Fibroblast of lung (primary cell): ENCODE measurements at places on chromosomes 13 and 19. TPM values are rescaled to one million over a fixed set of nuclear protein-coding genes. Genes with fewer than 3 reads are reported as not detected.
A peak's percentile ranks its signal among the peaks of the same experiment; 100 is the strongest.

The COMP gene
- 0.17 and 0.26 TPM in 2 replicates for total RNA-seq

The CTXN1 gene
- total RNA-seq: 0.66 and 0.77 TPM in 2 replicates

- DNase-seq: no peak
Observed at GRCh38 chr13:95745752-95746151, 68.8 kb downstream of the DNAJC3 start.

GRCh38 chr19:14476673-14477401 is 1.7 kb upstream of the PTGER1 start:
- peak; percentile 72 for DNase-seq

DNA sequence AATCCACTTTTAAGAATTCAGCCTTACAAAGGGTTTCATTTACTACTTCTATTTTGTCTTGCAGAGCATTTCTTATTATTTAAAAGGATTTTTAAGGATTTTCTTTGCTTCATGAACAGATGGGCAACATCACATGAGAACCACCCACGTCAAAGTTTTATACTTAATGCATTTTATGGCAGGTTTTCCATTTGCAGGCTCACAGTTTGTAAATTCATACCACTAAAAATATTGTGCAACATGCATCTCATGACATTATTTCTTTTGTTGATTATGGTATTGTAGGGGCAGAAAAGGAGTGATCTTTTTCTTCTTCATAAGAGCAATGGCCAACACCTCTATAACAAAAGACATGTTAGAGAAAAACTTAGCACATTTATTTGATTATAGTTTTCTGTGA is 554.0 kb upstream of the SPRY2 start:
- no peak for DNase-seq

GRCh38 chr13:32246468-32246867 is 68.7 kb downstream of the ZAR1L start:
- DNase-seq: peak; percentile 67

DNA sequence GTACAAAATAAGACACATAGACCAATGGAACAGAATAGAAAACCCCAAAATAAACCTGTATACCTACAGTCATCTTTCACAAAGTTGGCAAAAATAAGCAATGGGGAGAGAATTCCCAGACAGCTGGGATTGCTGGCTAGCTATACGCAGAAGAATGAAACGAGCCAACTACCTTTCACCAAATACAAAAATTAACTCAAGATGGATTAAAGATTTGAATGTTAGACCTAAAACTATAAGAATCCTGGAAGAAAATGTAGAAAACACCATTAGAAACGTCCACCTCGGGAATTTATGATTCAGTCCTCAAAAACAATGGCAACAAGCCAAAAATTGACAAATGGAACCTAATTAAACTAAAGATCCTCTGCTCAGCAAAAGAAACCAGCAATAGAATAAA is 408.1 kb upstream of the SLITRK1 start:
- DNase-seq: peak; percentile 1

DNA sequence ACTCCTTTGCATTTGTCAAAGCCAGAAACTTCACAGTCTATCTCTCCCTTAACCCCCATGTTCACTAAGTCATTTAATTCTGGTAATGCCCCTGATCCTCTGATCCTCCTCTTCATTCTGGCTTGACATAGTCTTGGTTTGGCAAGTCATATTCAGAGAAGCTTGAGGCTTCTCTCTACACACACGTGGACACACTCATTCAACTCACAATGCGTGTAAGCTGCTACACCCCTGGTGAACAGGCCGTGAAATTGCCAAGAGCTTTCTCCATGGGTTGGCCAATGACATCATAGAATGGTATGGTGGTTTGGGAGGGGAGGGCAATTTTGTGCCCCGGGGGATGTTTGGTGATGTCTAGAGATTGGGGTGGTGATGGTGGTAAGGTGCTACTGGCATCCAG is 47.9 kb upstream of the FLT1 start:
- no peak for DNase-seq

DNA sequence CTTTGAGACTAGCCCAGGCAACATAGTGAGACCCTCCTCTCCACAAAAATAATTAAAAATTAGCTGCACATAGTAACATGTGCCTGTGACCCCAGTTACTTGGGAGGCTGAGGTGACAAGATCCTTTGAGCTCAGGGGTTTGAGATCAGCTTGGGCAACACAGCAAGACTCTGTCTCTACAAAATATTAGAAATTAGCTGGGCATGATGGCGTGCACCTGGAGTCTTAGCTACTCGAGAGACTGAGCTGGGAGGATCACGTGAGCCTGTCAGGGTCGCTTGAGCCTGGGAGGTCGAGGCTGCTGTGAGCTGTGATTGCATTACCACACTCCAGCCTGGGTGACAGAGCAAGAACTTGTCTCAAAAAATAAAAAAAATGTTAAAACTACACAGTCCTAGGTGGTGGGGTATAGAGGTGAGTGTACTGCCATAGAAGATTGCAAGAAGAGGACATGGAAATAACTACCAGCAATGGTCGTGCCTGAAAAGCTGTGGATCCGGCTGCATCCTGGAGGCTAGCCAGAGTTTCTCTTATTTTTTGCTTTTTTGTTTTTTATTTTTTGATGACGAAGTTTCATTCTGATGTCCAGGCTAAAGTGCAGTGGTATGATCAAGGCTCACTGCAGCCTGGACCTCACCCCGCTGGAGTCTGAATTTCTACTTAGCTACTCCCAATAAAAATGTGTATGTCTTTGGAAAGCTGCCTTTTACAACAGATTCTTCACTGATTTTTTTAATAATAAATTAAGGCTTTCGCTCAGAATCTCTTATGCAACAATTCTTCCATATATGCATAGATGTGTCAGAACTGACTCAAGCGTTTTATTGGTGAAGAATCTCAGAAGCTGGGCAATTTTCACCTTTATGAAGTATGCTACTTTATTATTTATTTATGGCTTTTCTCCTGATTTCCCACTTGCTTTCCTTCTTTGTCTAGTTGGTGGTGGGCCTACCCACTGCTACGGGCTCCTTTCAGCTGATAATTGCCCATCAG is 393.8 kb downstream of the TSHZ3 start:
- no peak for DNase-seq

The TNFSF13B gene
- total RNA-seq: 4.8 and 5.4 TPM in 2 replicates

GRCh38 chr19:15288146-15288963 is 44.0 kb downstream of the BRD4 start:
- no peak for DNase-seq

DNA sequence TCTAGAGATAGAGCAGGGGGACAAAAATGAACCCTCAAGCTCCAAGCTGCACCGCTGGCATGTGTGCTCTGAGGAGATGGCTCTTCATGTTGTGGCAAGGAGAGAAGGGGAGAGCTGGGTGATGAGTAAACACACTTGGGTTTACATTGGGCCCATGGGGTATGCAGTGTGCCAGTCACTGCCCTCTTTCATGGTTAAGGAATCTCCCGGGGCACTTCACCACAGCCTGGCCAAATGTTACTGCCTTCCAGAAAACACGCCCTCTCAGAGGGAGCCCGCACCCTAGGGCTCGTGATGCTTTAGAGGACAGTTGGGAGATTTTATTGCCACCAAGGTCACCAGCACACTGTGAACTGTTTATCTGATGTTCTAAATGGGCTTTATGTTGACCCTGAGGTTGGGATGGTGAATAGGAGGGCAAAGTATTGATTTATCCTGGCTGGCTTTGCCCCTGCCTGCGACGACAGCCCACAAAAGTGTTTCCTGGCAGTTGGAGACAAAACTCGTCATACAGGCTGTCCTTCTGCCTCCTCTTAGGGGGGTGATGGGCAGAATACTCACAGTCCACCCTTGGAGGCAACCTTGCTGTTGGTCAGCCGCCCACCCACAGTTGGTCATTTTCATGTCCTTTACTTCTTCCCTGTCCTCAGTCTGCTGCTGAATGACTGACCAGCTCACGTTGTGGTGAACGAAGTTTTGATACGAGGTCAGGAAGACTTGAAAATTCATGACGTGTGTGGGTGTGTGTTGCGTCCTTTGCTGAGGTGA is 156.9 kb downstream of the STK24 start:
- DNase-seq: no peak

The EDNRB gene
- total RNA-seq: 0.99 and 1.3 TPM in 2 replicates

GRCh38 chr19:49988433-49988832 is 27.5 kb upstream of the SIGLEC11 start:
- DNase-seq: peak; percentile 29

- DNase-seq: peak; percentile 70
Observed at GRCh38 chr19:17841810-17842662, 5.7 kb downstream of the JAK3 start.

GRCh38 chr19:37077501-37077933 is 716 bp upstream of the ZNF420 start:
- peak; percentile 42 for DNase-seq

GRCh38 chr19:39725995-39726394 is 11.8 kb downstream of the CLC start:
- no peak for DNase-seq
